Fibroblast of skin of right biceps (primary cell): ENCODE measurements at places on chromosomes 2 and 18.

GRCh38 chr2:10960606-10961489 is 49.1 kb downstream of the KCNF1 start:
- no peak for DNase-seq

DNA sequence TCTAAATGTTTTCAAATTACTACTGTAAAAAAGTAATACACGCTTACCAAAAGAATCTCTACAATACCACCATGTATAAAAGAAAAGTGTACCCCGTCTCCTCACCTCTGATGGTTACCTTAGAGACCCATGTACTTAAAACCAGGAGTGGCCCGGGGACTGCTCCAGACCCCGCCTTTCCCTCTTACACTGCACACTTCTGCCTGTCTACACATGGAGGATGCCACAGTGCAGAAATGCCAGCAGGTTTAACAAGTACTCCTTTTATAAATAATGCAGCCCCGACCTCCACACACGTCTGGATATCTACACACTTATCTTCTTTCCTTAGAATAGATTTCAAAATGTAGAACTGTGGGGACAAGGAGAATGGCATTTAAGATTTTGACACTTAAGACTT is 5.3 kb downstream of the HDAC4 start:
- DNase-seq, result no peak

GRCh38 chr2:3466482-3466863 is 52.9 kb downstream of the ADI1 start:
- no peak for DNase-seq

GRCh38 chr18:25248755-25249154 is 103.2 kb downstream of the ZNF521 start:
- no peak for DNase-seq

DNA sequence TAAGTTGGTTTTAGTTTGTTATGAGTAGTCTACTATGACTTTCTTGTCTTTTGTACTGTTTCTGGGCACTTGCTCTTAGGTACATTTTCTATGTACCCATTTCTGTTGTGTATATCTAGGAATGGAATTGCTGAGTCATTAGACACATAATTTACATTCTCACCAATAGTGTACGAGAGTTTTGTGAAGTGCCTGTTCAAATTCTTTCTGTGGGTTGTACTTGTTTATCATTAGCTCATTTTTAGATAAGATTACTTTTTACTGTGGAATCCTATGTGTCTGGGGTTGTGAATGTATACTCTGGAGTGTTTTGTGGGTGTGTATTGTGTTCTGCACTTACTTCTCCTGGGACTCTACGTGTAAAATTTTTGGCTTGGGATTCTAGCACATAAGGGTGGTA is 36.6 kb upstream of the CD28 start:
- peak; percentile 41 for DNase-seq

DNA sequence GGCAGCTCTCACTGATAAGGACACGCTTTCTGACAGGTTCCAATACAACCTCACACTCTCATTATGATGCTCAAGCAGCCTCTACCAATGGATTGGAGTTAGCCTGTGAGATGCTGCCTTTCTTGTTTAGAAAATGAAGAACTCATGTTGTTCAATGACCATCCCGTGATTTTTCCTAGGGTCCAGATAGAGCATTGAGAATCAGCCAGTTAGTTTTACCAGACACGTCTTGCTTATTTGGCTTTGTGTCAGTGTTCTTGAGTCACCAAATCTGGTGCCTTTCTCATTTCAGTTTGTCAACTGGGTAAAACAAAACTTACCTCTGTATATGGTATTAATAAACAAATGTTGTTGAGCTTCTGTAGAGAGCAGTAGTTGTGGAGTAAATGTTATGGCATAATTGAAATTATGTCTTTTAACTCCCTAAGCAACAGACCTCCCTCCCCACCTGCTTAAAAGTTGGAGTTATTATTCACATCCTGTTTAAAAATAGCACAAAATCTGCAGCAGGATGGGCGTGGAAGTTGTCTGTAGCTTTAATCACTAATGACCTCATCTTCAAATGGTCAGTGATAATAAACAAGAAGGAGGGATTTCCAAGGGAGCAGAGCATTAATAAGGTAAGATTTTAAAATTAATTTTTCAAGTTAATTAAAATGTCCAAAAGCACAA is 167.3 kb downstream of the HRH4 start:
- no peak for DNase-seq

DNA sequence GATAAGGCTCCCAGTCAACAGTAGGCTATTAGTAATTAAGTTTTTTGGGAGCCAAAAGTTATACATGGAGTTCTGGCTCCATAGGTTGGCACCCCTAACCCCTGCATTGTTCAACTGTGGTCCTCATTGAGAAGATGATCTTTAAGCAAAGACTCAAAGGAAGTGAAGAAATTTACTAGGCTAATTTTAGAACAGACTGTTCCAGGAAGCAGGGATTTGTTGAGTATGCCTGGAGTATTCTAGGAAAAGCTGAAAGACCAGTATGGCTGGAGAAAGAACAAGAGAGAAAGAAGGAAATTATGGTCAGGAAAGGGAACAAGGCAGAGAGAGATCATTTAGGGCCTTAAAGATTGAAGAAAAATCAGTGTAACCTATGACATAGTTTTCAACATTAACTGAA is 125.1 kb downstream of the PMAIP1 start:
- DNase-seq, result peak; percentile 36

GRCh38 chr2:202069170-202070067 is 3.6 kb upstream of the KIAA2012 start:
- DNase-seq, result no peak

DNA sequence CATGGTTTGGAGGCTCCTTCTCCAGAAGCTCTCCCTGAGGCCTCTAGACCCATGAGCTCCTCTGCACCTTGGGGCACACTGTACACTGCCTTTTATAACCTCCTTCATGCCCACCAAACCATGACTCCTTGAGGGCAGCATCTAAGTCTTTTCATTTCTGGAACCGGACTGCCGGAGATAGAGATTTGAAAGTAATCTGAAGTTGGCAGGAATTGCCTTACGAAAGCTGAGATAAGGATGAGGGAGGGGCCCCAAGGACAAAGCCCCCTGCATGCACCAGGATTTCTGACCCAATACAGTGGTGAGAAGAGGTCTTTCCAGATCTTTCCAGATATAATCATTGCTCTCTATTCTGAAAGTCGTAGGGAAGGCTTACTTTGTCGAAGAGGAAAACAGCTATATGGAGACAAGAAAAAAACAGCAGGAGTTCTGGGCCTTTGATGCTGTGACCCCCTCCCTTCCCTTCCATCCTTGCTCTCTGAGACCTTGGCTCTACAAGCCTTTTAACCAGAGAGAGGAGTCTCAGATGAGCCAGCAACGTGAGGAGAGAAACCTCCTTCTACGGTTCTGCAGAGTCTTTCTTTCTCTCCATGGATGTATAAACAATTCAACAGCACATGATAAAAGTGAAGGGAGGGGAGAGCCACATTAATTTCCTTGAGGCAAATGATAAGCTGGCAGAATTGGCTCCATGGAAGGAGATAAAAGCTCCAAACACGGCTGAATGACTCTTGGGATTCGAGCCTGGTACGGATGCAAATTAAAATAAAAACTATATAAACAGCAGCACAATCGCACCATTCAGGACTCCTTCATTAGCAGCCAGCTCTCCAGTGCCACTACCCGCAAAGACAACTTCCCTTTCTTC is 88.0 kb upstream of the RTN4 start:
- DNase-seq, result no peak
